ENCODE measurements at places on chromosomes 16 and 17.

DNA sequence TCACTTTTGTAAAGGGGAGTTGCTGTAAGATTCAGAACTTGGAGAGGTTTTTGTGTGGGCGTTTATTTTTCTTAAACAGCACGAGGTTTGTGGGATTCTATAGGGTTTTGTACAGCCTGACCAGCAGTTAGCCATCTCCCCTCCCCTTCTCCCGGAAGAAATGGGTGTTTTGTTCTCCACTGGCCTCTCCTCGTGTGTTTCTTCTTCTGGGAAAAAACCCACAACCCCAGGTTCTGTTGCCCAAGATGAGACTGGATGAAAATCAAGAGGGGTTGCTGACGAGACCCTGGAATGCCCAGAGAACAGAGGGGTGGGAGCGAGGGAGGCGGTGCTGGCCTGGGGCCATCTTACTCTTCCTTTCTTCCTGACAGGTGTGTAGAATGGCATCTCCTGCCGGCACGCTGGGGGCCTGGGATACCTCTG, 186.1 kb downstream of the MSI2 start:
- DNase-seq = no peak

DNA sequence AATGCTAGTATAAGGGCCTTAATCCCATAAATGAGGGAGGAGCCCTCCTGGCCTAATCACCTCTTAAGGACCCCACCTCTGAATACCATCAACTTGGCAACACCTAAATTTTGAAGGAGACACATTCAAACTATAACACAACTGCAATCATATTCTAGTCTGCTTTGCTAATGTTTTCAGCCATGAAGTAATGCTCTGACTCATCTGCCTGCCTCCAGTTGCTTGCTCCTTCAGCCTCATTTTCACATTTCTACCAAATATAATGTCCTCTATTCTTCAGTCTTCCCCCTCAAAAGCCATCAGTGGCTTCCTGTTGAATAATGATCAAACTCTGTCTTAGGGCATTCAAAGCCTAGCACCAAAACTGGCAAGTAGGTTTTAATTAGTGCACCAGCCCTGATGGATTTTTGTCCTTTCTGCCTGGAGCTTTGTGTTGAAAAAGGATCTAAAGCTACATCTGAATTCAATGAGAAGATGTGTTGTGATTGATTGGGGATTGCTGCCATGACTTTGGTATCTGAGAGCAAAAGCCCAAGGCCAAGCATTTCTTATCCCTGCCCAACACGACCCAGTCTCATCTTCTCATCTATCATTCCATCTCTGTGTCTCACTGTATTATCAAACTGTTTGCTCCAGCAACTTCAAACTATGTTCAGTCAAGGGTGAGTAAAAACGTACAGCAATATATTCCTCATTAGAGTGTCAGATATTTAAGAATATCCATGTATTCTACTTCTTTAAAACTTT, 140.8 kb upstream of the ELAC2 start:
- no peak for DNase-seq

- DNase-seq = no peak
These were observed 24.8 kb upstream of the STH start for GRCh38 chr17:45973946-45974859.

DNA sequence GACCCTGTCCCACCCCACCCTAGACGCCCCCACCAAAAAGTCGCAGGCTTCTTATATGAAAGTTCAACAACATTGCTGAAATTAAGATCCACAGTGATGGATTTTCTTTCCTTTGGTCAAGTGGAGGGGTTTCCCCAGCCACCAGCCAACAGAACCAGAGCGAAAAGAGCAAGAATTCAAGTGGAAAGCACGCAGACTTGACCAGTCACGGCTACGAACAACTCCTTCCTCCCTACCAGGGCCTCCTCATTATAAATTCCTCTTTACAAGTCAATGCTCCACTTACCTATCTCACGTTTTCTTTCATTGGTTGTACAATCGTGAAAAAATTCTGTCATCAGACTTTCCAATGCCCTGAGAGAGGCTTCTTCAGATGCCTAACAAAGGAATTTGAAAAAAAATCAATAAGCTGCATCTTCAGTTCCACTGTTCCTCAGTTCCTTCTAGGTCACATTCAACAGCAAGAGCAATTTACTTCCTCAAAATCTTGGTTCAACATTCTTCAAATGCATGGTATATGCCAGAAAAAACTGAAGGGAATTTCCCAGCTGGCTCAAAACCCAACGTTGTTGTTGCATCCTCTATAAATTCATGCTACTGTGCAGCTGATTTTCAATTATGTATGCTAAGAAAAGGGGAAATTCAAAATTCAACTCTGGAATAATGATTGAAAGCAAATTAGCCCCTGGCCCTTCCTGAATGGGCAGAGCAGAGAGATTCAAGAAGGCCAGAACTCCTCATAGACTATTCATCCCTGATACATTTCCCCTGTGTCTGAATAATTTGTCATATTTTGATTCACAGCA, 30.9 kb downstream of the XPO6 start:
- DNase-seq = no peak

GRCh38 chr17:17355426-17355825, 52.3 kb downstream of the NT5M start:
- DNase-seq = no peak

DNA sequence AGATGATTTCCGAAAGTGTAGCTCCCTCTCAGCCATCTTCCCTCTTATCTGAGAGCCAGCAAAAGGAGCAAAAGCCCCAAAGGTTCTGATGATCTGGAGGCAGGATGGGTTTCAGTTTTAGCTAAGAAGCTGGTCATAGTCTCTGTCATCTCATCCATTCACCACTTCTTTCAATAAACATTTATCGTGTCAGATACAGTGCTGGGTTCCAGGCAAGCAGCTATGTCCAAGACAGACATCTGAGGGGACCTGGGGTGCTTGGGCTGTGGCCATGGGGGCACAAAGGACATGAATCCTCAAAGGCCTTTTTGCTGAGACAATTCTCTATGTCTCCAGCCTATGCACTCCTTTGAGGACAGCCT, 1.0 kb upstream of the ETV4 start:
- DNase-seq = no peak

Data from NCI-H1048 (cell line).